Cardiac muscle cell (in vitro differentiated cells and primary cell): ENCODE measurements at places on chromosomes 12 and 14.
A peak's percentile ranks its signal among the peaks of the same experiment; 100 is the strongest.

- H3K4me1 ChIP-seq: no peaks in the 10 kb centered on the region
- H3K27ac ChIP-seq: no peak overlapping the region
- no peak for DNase-seq
- no peaks in the 10 kb centered on the region for H3K27me3 ChIP-seq
Observed at GRCh38 chr12:108321688-108322087, 17.4 kb downstream of the CMKLR1 start.

DNA sequence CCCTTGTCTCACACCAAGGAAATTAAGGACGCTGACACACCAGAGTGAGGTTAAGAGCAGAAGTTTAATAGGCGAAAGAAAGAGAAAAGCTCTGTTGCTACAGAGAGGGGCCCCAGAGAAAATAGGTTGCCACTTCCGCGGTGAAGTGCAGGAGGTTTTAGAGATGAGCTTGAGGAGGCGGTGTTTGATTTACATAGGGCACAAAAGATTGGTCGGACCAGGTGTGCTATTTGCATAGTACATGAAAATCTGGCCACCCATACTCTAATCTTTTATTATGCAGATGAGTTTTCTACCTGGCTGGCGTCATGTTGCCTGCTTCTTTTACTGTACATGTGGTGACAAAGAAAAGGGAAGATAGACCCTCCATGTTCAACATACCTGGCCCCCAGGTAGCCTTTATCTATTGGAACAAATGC lies 23.3 kb upstream of the MYF6 start:
- H3K4me1 ChIP-seq: no peaks in the 10 kb centered on the region
- no peak overlapping the region for H3K27ac ChIP-seq

GRCh38 chr14:91415794-91416743 lies 1.6 kb downstream of the CCDC88C start:
- H3K4me3 ChIP-seq: peak overlapping the region; percentile 40
- H3K4me1 ChIP-seq: no peaks in the 10 kb centered on the region
- no peaks in the 10 kb centered on the region for H3K36me3 ChIP-seq
- no peak overlapping the region for H3K27ac ChIP-seq
- no peak for DNase-seq

DNA sequence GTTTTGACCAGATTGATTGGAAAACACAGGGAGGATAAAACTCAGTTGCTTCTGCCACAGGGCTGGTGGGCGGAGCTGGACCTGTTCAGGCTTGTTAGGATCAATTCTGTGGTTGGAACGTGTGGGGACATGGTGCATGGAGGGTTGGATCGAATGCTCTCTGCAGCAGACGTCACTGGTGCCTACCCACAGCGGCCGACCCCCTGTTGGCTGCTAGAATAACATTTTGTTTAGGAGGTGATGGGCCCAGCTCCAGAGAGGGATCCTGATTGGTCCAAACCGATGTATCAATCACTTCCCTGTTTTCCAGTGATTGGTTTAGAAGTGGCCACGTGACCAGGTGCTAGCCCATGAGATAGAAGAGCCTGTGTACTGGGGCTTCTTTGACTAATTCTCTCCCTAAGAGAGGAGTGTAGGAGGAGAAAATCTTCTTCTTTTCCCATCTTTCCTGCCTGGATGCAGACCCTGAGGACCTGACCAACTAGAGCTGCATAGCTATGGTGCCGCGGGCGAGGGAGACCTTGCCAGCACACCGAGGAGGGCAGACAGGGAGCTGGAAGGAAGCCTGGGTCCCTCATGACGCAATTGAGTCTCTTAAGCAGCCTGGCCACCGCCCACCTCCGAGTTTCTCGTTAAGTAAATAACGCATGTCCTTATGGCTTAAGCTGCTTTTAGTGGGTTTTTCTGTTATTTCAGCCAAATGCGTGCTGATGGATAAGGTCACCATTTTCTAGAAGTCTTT lies 163.5 kb downstream of the AACS start:
- H3K27me3 ChIP-seq: no peaks in the 10 kb centered on the region
- no peak overlapping the region for H3K4me3 ChIP-seq
- H3K36me3 ChIP-seq: no peaks in the 10 kb centered on the region
- no peak overlapping the region for H3K27ac ChIP-seq
- H3K4me1 ChIP-seq: no peaks in the 10 kb centered on the region

GRCh38 chr12:49967042-49967776 lies 5.5 kb downstream of the AQP5 start:
- H3K36me3 ChIP-seq: no peaks in the 10 kb centered on the region
- H3K27ac ChIP-seq: no peak overlapping the region

DNA sequence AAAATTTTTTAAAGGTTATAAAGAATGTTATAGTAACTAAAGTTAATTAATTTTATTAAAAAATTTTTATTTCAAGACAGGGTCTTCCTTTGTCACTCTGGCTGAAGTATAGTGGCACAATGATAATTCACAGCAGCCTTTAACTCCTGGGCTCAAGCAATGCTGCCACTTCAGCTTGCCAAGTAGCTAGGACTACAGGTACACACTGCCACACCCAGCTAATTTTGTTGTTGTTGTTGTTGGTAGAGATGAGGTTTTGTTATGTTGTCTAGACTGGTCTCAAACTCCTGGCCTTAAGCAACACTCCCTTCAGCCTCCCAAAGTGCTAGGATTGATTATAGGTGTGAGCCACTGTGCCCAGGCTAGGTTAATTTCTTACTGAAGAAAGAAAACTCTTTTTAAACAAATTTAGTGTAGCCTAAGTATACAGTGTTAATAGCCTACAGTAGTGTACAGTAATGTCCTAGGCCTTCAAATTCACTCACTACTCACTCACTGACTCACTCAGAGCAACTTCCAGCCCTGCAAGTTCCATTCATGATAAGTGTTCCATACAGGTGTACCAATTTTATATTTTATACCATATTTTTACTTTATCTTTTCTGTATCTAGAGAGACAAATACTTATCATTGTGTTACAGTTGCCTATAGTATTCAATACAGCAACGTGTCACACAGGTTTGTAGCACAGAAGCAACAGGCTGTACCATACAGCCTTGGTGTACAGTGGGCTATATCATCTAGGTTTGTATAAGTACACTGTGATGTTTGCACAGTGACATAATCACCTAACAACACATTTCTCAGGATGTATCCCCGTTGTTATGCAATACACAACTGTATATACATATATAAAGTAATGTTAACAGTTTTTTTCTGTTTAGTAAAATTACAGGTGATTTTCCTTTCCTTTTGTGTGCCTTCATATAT lies 24.7 kb upstream of the DNAAF2 start:
- no peak for DNase-seq
- H3K4me1 ChIP-seq: no peaks in the 10 kb centered on the region
- H3K27me3 ChIP-seq: no peaks in the 10 kb centered on the region
- H3K4me3 ChIP-seq: no peak overlapping the region
- H3K36me3 ChIP-seq: no peaks in the 10 kb centered on the region
- H3K27ac ChIP-seq: no peak overlapping the region

DNA sequence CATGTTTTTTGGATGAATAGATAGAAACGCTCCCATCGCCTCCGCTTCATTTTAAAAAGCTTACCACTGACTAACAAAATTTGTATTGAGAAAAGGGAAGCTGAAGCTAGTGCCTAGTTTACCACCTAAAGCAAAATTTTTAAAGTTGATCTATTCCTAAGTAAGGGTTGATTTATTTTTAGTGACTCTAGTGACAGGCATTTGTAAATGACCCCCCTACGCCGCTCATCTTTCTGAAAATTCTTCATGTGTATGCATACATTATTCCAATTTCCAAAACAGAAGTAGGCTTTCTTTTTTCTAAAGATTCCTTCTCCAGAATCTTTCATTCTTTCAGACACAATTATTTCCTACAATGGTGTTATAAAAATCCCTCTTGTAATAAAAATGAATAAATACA lies 5.4 kb downstream of the HMGA2 start:
- H3K4me3 ChIP-seq: no peak overlapping the region
- no peaks in the 10 kb centered on the region for H3K27me3 ChIP-seq
- peaks cover 19% of the 10 kb centered on the region for H3K4me1 ChIP-seq
- no peaks in the 10 kb centered on the region for H3K36me3 ChIP-seq

- no peak overlapping the region for H3K4me3 ChIP-seq
- no peak for DNase-seq
- no peaks in the 10 kb centered on the region for H3K27me3 ChIP-seq
- H3K36me3 ChIP-seq: no peaks in the 10 kb centered on the region
- H3K27ac ChIP-seq: no peak overlapping the region
Observed at GRCh38 chr12:124952295-124952694, 36.6 kb downstream of the DHX37 start.

DNA sequence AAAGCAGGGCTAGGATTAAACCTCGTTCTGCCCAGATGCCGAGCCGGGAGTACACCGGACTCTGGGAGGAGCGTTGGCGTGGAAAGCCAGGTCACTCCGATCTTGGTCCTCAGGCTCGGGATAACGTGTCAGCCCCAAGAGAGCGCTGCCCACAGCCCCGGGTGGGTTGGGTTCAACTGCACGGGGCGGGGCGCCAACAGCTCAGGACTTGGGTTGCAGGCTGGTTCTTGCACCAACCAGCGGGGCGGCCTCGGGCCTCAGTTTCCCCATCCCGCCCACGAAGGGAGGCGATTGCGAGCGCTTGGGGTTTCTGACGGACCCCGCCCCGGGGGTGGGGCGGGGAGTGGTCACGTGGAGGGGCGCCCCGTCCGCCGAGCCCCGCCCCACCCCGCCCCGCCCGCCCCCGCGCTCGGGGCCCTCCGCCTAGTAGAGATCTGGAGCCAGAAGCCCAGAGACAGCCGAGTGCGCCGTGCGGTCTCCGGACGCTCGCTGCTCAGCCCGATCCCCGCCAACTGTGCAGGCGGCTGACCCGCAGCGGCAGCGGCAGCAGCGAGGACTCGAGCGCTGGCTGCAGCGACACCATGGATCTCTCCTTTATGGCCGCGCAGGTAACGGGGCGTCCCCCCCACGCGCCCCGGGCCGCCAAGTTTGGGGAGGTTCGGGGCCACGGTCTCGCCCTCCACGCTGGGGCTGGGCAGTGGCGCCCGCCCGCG lies at the start of gene C14orf132:
C14orf132 (plus strand) TSS at position 443 of the 713 bp plus-strand sequence; CDS start at position 582, 139 bp downstream.
- H3K27me3 ChIP-seq: peaks cover 31% of the 10 kb centered on the region
- no peak within 1 kb of the TSS for H3K27ac ChIP-seq
- no peaks in the 10 kb centered on the region for H3K36me3 ChIP-seq
- no peaks in the 10 kb centered on the region for H3K4me1 ChIP-seq
- DNase-seq: peak; percentile 67
- H3K4me3 ChIP-seq: peak within 1 kb of the TSS; percentile 88

DNA sequence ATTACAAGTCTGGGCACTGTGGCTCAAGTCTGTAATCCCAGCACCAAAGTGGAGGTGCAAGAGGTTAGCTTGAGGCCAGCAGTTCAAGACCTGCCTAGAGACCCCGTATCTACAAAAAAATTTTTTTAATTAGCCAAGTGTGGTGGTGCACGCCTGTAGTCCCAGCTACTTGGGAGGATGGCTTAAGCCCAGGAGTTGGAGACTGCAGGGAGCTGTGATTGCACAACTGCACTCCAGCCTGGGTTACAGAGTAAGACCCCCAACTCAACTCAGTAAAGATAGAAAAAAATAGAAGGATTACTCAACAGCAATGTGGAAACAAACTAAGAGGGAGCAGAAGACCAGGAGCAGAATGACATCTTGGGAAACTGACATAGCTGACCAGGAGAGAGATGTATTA lies 13.3 kb downstream of the SBNO1 start:
- no peak overlapping the region for H3K27ac ChIP-seq
- no peaks in the 10 kb centered on the region for H3K4me1 ChIP-seq
- DNase-seq: no peak
- peaks cover 11% of the 10 kb centered on the region for H3K36me3 ChIP-seq
- no peaks in the 10 kb centered on the region for H3K27me3 ChIP-seq
- H3K4me3 ChIP-seq: no peak overlapping the region

GRCh38 chr12:87320724-87321123 lies 708.5 kb downstream of the C12orf50 start:
- no peak overlapping the region for H3K27ac ChIP-seq
- H3K27me3 ChIP-seq: no peaks in the 10 kb centered on the region
- H3K4me3 ChIP-seq: no peak overlapping the region
- H3K4me1 ChIP-seq: no peaks in the 10 kb centered on the region

- H3K27me3 ChIP-seq: no peaks in the 10 kb centered on the region
- no peak overlapping the region for H3K4me3 ChIP-seq
- H3K27ac ChIP-seq: no peak overlapping the region
- H3K36me3 ChIP-seq: no peaks in the 10 kb centered on the region
- no peaks in the 10 kb centered on the region for H3K4me1 ChIP-seq
- DNase-seq: no peak
Observed at GRCh38 chr12:47165934-47166333, 86.2 kb upstream of the AMIGO2 start.

DNA sequence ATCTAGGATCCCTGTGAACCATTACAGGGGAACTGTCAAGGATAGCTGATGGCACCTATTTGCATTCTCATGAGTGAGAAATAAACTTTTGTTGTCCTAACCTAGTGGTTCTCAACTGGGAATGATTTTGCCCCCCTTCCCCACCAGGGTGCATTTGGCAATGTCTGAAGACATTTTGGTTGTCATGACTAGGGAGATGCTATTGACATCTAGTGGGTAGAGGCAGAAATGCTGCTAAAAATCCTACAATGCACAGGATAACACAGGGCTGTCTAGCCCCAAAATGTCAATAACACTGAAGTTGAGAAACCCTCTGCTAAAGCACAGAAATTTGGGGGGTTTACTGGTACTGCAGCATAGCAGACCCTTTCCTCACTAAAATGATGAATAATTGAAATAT lies 140.9 kb upstream of the SRRM4 start:
- H3K4me1 ChIP-seq: no peaks in the 10 kb centered on the region
- no peaks in the 10 kb centered on the region for H3K36me3 ChIP-seq
- H3K27me3 ChIP-seq: peaks cover 3% of the 10 kb centered on the region
- no peak for DNase-seq
- no peak overlapping the region for H3K4me3 ChIP-seq

- H3K27ac ChIP-seq: no peak overlapping the region
- H3K27me3 ChIP-seq: no peaks in the 10 kb centered on the region
- no peaks in the 10 kb centered on the region for H3K36me3 ChIP-seq
- no peak for DNase-seq
- peak overlapping the region; percentile 26 for H3K4me3 ChIP-seq
Observed at GRCh38 chr12:69330475-69331473, 17.4 kb upstream of the LYZ start.

DNA sequence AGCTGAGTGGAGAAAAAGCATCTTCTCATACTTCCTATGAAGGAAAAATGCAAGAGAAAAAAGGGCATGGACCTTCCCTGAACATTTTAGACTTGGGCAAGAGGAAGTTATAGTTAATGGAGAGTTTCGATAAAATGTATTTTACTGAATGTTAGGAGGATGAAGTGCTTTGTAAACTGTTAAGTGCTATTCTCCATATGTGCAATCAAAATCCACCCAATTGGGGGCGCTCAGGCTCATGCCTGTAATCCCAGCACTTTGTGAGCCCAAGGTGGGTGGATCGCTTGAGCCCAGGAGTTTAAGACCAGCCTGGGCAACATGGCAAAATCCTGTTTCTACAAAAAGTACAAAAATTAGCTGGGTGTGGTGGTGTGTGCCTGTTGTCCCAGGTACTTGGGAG lies 1.9 kb upstream of the CNPY2 start:
- H3K36me3 ChIP-seq: peaks cover 26% of the 10 kb centered on the region
- H3K4me1 ChIP-seq: peaks cover 5% of the 10 kb centered on the region
- no peak overlapping the region for H3K27ac ChIP-seq
- DNase-seq: no peak
- no peaks in the 10 kb centered on the region for H3K27me3 ChIP-seq

DNA sequence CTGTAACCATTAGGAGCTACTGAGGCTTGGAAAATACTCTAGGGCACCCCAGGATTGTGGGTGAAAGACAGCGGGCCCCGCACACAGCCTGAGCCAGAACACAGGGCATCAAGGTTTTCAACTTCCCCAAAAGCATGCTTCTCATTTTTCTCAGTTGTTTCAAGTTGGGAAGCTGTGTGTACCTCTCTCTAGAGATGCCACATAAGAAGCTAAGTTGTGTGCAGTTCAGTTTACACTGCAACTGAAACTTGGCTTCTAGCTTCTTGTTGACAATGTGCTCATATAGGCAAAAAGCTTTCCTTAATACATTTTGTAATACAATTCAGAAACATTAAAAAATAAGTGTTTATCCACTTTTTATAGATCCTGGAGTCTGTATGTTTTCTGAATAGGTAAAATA lies 88.1 kb upstream of the PTPRR start:
- no peaks in the 10 kb centered on the region for H3K4me1 ChIP-seq
- no peaks in the 10 kb centered on the region for H3K36me3 ChIP-seq
- no peak for DNase-seq
- no peak overlapping the region for H3K4me3 ChIP-seq
- H3K27ac ChIP-seq: no peak overlapping the region
